Esophagus mucosa (tissue), 1 donor: ENCODE measurements at places on chromosomes 5 and 9. TPM values are rescaled to one million over a fixed set of nuclear protein-coding genes. Genes with fewer than 3 reads are reported as not detected.

The SMIM23 gene
- not detected for total RNA-seq

The DPYSL3 gene
- 5.1 TPM for total RNA-seq

The CAMLG gene
- 15.7 TPM for total RNA-seq

The ROPN1L gene
- not detected for total RNA-seq

The PCDHB4 gene
- total RNA-seq = 0.52 TPM

The IPO11 gene
- 30.2 TPM for total RNA-seq

The FBP1 gene
- 1.2 TPM for total RNA-seq

The BTNL8 gene
- not detected for total RNA-seq

The PCDHB15 gene
- 0.44 TPM for total RNA-seq

The PPP3R2 gene
- not detected for total RNA-seq

The ERBIN gene
- total RNA-seq = 41.6 TPM

The CATSPER3 gene
- total RNA-seq = 0.40 TPM
